Effector memory CD4-positive, alpha-beta T cell (primary cell): ENCODE measurements at places on chromosomes 13 and 19.

- no peak for DNase-seq
- no peaks in the 10 kb centered on the region for H3K4me1 ChIP-seq
- no peak overlapping the region for H3K27ac ChIP-seq
- no peaks in the 10 kb centered on the region for H3K36me3 ChIP-seq
Observed at GRCh38 chr13:27001705-27002104, 169.9 kb downstream of the USP12 start.

- no peak overlapping the region for H3K27ac ChIP-seq
- no peak for DNase-seq
- no peaks in the 10 kb centered on the region for H3K4me1 ChIP-seq
Observed at GRCh38 chr13:107477772-107478379, 737.5 kb downstream of the LIG4 start.

DNA sequence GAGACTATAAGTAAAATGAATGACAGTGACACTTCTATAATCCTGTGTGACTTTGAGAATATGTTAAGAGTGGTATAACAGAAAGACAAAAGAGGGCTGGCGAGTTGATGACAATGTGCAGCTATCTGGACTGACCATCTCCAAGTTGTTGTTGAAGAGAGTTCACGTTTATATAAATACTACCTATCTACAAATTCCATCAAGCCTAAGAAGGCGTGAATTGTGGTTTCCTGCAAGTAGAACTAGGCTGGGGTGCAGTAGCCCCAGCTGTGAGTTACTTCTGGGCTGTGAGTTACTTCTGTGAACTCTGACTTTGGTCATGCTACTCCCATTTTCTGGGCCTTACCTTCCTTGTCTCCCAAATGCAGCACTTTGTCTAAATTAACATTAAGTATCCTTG, 561.0 kb downstream of the TBC1D4 start:
- no peaks in the 10 kb centered on the region for H3K4me1 ChIP-seq
- no peak for DNase-seq
- no peaks in the 10 kb centered on the region for H3K27me3 ChIP-seq

- no peak overlapping the region for H3K27ac ChIP-seq
- DNase-seq: no peak
- no peak overlapping the region for H3K4me3 ChIP-seq
- no peaks in the 10 kb centered on the region for H3K4me1 ChIP-seq
- H3K36me3 ChIP-seq: no peaks in the 10 kb centered on the region
Observed at GRCh38 chr19:13600091-13600490, 93.8 kb upstream of the CACNA1A start.

GRCh38 chr13:99426426-99426825, 74.8 kb upstream of the TM9SF2 start:
- H3K36me3 ChIP-seq: no peaks in the 10 kb centered on the region
- H3K4me1 ChIP-seq: peaks cover 22% of the 10 kb centered on the region
- DNase-seq: no peak
- peak overlapping the region; percentile 69 for H3K27ac ChIP-seq
- H3K27me3 ChIP-seq: no peaks in the 10 kb centered on the region

- DNase-seq: peak; percentile 24
- H3K27ac ChIP-seq: no peak overlapping the region
- no peaks in the 10 kb centered on the region for H3K36me3 ChIP-seq
- no peaks in the 10 kb centered on the region for H3K4me1 ChIP-seq
Observed at GRCh38 chr19:4730740-4731171, 7.1 kb upstream of the DPP9 start.

DNA sequence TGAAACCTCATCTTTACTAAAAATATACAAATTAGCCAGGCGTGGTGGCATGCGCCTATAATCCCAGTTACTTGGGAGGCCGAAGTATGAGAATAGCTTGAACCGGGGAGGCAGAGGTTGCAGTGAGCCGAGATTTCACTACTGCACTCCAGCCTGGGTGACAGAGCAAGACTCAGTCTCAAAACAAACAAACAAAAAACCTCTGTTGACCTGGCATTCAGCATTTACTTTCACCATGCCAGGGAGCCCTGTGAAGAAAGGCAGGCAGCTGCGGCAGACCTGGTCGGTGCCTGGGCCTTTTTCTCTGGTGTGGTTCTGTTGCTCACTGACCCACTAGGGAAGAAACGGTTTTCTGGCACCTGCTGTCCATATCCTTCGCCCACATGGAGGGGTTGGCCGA, 49.8 kb downstream of the DNM2 start:
- DNase-seq: no peak
- H3K4me3 ChIP-seq: no peak overlapping the region
- H3K27ac ChIP-seq: no peak overlapping the region
- H3K36me3 ChIP-seq: peaks cover 19% of the 10 kb centered on the region
- no peaks in the 10 kb centered on the region for H3K27me3 ChIP-seq
- peaks cover 33% of the 10 kb centered on the region for H3K4me1 ChIP-seq

- H3K27me3 ChIP-seq: no peaks in the 10 kb centered on the region
- DNase-seq: no peak
- no peaks in the 10 kb centered on the region for H3K36me3 ChIP-seq
- no peak overlapping the region for H3K4me3 ChIP-seq
- no peak overlapping the region for H3K27ac ChIP-seq
Observed at GRCh38 chr13:81304121-81304659, 963.3 kb upstream of the SPRY2 start.

DNA sequence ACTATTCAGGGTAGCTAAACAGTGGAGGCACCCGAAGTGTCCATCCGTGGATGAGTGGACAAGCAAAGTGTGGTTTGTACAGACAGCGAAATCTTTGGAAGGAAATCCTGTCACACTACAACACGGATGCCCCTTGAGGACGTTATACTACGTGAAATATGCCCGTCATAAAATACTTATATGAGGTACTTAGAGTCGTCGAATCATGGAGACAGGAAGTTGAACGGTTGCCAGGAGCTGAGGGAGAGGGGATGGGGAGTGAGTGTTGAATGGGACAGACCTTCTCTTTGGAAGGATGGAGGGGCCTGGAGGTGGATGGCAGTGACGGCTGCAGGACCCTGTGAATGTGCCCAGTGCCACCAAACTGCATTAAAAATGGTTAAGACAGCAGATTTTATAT, 11.6 kb downstream of the ATP4B start:
- no peak for DNase-seq
- H3K4me3 ChIP-seq: no peak overlapping the region
- H3K27ac ChIP-seq: no peak overlapping the region
- no peaks in the 10 kb centered on the region for H3K27me3 ChIP-seq
- H3K4me1 ChIP-seq: no peaks in the 10 kb centered on the region

DNA sequence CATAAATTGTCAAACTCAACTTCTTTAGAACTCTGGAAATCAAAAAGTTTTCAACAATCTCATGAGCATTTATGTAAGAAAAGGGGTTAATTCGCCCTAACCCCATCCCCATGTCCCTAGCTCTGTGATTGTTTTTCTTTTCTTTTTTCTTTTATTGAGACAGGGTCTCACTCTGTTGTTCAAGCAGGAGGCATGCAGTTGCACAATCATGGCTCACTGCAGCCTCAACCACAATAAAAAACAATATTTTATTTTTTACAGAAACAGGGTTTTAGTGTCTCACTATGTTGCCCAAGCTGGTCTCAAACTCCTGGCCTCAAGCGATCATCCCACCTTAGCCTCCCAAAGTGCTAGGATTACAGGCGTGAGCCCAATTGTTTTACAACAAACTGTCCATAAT, 16.7 kb downstream of the VWA8 start:
- H3K27me3 ChIP-seq: no peaks in the 10 kb centered on the region
- no peak for DNase-seq

- H3K27ac ChIP-seq: no peak overlapping the region
- peaks cover 97% of the 10 kb centered on the region for H3K36me3 ChIP-seq
- DNase-seq: no peak
- no peaks in the 10 kb centered on the region for H3K4me1 ChIP-seq
- no peak overlapping the region for H3K4me3 ChIP-seq
- no peaks in the 10 kb centered on the region for H3K27me3 ChIP-seq
Observed at GRCh38 chr19:15251749-15252397, 19.6 kb upstream of the EPHX3 start.

DNA sequence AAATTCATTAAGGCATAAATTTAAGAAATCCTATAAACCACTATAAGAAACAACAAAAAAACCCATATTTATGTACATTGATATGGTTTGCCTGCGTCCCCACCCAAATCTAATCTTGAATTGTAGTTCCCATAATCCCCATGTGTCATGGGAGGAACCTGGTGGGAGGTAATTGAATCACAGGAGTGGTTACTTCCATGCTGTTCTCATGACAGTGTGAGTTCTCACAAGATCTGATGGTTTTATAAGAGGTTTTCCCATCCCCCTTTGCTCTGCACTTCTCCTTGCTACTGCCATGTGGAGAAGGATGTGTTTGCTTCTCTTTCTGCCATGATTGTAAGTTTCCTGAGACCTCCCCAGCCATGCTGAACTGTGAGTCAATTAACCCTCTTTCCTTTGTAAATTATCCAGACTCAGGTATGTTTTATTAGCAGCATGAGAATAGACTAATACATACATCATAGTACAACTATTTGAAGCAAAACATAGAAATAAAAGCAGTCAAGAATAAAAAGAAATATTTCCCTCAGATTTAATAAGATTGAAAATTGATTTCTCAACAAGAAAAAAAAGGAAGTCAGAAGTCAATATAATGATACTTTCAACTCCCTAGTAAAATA, 209.0 kb upstream of the GPC6 start:
- no peaks in the 10 kb centered on the region for H3K27me3 ChIP-seq
- no peak for DNase-seq

GRCh38 chr13:112464720-112465119, 88.6 kb downstream of the SPACA7 start:
- no peak overlapping the region for H3K27ac ChIP-seq
- H3K4me3 ChIP-seq: no peak overlapping the region
- no peaks in the 10 kb centered on the region for H3K27me3 ChIP-seq
- no peaks in the 10 kb centered on the region for H3K4me1 ChIP-seq
- H3K36me3 ChIP-seq: no peaks in the 10 kb centered on the region

DNA sequence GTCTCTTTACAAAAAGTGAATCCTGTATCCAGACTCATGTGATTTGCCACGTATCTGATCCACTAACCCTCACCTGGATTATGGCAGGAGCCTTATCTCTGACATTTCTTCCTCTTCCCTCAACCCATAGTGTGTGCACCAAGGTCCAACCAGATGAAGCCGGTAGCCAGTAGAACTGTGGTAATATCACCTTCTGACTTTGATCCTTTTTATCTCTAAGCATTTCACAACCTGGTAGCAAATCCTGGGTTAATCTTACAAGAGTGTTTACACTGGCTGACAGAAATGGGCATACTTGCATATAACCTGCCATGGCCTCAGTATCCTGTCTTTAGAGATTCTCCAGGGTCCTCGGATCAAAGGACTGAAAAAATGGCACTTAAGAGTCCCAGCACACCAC, 1.9 kb downstream of the ZNF417 start:
- no peak overlapping the region for H3K27ac ChIP-seq
- no peaks in the 10 kb centered on the region for H3K27me3 ChIP-seq
- H3K4me1 ChIP-seq: peaks cover 3% of the 10 kb centered on the region
- no peak for DNase-seq
- H3K36me3 ChIP-seq: peaks cover 17% of the 10 kb centered on the region

DNA sequence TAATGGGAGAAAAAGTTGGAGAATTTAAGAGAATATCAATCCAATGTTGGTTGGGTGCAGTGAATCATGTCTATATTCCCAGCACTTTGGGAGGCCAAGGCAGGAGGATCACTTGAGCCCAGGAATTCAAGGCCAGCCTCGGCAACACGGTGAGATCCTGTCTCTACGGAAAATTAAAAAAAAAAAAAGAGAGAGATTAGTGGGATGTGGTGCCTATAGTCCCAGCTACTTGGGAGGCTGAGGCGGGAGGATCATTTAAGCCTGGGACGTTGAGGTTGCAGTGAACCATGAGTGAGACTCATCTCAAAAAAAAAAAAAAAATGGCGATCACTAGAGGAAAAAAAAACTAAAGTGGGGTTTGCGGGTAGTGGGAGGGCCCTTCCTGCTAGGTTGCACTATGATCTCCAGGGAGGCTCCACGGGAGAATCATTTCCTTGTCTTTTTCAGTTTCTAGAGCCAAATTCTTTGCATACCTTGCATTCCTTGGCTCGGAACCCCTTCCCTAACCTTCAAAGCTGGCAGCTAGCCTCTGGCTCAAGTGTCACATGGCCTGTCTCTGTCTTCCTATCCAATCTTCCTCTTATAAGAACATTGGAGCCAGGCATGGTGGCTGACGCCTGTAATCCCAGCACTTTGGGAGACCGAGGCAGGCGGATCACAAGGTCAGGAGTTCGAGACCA, 5.8 kb upstream of the ERCC2 start:
- H3K4me3 ChIP-seq: no peak overlapping the region
- H3K36me3 ChIP-seq: no peaks in the 10 kb centered on the region
- DNase-seq: no peak

GRCh38 chr13:107961849-107962608, 253.3 kb downstream of the LIG4 start:
- DNase-seq: no peak
- no peaks in the 10 kb centered on the region for H3K36me3 ChIP-seq
- no peak overlapping the region for H3K4me3 ChIP-seq
- no peaks in the 10 kb centered on the region for H3K4me1 ChIP-seq

- no peaks in the 10 kb centered on the region for H3K27me3 ChIP-seq
- H3K4me1 ChIP-seq: no peaks in the 10 kb centered on the region
- H3K27ac ChIP-seq: no peak overlapping the region
Observed at GRCh38 chr13:102580552-102581169, 16.1 kb upstream of the TPP2 start.

GRCh38 chr19:2428321-2428690, 920 bp upstream of the TIMM13 start:
- H3K4me1 ChIP-seq: peaks cover 25% of the 10 kb centered on the region
- H3K36me3 ChIP-seq: peaks cover 18% of the 10 kb centered on the region
- DNase-seq: no peak
- H3K27ac ChIP-seq: peak overlapping the region; percentile 98
- H3K4me3 ChIP-seq: peak overlapping the region; percentile 96

GRCh38 chr19:31541396-31541795, 192.2 kb upstream of the TSHZ3 start:
- no peak overlapping the region for H3K27ac ChIP-seq
- H3K27me3 ChIP-seq: no peaks in the 10 kb centered on the region
- H3K36me3 ChIP-seq: no peaks in the 10 kb centered on the region
- no peaks in the 10 kb centered on the region for H3K4me1 ChIP-seq

DNA sequence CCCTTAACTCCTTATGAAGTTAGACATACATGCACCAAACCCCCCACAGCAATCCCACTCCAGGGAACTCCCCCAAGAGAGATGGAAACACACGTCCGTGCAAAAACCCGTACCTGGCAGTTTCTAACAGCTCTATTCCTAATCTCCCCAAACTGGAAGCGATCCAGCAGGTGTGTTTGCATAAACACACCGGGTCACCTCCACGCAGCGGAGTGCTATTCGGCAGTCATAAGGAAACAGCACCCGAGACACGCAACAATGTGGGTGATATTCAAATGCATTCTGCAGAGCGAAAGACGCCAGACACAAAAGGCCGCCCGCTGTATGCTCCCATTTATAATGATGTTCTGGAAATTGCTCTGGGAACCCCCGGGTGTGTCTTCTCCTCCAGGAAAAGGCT, 6.8 kb upstream of the ZNRF4 start:
- H3K27me3 ChIP-seq: no peaks in the 10 kb centered on the region
- H3K4me3 ChIP-seq: no peak overlapping the region
- no peak for DNase-seq
- H3K27ac ChIP-seq: no peak overlapping the region
- H3K4me1 ChIP-seq: no peaks in the 10 kb centered on the region
